ENCODE measurements at places on chromosomes 13 and 19.

GRCh38 chr19:50300814-50301606 is 28.2 kb downstream of the KCNC3 start:
- peak; percentile 79 for DNase-seq

DNA sequence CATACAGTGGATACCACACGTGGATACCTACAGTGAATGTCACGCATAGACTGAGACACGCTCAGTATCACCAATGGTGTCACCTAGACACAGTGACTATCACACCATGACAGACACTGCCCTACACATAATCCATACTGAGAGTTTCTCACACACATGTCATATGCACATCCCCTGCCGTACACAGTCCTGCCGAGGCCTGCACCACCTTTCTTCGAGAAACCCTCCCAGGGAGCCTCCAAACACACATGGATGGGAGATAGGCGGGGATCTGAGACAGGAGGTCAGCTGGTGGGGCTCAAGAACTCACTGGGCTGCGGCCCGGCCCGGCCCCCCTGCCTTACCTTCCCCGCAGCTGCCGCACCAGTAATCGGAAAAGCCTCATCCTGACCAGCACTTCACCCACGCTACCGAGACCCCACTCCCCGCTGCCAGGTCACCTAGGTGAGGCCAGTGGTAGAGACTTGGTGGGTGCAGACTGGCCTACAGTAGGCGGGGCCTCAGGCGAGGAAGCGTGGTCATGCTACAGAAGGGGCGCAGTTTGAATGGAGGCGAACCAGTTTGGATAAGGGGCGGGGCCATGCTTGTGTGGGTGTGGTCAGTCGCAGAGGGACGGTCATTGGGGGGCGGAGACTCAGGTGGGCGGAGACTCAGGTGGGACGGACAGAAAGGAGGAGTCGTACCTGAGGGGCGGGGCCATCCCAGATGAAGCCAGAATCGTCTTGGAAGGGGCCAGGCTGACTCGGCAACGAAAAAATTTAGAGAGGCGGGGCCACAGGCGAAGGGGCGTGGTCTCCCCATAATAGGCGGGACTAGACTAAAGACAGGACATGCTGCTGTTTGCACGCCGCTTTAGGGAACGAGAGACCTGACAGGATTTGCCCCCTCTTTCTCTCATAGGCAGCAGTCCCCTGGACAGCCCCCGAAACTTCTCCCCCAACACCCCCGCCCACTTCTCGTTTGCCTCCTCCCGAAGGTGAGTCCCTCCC is 2.1 kb downstream of the MAST1 start:
- peak; percentile 94 for DNase-seq

DNA sequence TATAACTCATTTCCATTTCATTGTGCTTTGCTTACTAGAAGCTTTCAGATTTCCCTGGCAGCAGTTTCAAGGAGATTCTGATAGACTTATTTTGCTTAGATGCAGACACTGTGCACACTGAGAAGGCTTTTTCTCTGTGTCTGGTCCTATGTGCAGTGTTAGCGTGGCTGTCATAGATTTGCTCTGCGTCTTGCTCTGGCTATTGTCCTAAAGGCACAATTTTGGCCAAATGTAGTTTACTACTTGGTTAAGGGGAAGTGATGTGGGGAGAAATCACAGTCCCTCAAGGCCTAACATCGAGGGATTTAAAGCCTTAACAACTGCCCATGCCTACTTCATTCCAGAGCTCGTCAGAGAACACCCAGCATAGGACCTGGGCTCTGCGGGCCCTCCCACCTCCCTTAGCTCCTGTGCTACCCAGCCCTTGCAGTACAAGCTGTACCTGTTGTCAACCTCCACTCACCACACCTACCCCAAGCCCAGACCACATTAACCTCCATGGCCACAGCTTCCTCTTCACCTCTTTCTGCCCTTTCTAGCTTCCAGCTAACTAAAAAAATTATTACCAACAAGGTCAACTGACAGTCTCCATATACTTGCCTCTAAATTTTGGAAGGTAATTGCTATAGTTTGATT is 38.9 kb upstream of the KATNAL1 start:
- DNase-seq, result no peak

DNA sequence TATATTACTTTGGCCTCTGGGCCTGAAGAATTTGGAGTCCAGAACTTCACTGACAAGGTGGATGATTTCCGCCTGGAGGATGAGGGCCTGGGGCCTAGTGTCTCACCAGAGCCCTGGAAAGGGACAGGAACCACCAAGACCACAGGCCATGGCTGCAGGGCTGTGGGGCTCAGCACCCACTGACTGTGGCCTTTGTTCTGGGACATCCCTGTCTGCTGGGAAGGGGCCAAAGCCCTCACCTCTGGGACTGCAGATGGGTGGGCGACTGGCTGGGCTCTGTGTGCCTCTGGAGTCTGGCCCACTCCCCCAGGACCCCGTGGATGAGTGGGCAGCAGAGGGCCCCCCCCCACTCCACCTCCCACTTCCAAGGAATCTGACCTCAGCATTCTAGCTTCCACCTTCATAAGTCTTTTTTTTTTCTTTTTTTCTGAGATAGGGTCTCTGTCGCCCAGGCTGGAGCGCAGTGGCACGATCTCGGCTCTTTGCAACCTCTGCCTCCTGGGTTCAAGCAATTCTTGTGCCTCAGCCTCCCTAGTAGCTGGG is 20.3 kb downstream of the CHST8 start:
- no peak for DNase-seq

DNA sequence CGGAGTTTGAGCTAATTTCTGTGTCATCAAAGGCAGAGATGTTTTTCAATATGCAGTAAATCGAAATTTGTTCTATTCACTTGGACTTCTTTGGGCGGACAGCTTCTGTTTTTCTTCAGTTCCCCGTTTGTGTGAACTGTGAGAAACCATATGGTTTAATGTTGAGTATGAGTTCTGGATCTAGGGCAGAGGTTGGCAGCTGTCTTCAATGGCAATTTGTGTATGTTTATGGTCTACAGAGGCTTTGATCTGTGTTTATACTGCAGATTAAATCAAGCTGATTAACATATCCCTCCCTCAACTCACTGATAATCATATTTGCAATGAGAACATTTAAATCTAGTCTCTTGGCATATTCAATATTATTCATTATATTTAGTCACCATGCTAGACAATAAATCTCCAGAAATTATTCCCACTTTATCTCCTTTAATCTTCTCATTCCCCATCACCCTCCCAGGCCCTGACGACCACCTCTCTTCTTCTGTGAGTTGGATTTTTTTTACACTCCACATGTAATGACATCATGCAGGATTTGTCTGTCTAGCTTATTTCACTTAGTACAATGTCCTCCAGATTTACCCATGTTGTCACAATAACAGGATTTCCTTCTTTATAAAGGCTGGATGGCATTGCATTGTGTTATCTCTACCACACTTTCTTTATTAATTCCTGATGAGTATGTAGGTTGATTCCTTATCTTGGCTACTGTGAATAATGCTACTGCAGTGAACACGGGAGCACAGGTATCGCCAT is 9.0 kb downstream of the ZNF331 start:
- no peak for DNase-seq

Data from RWPE1 (cell line).